Stimulated activated CD8-positive, alpha-beta memory T cell treated with anti-CD3 and anti-CD28 coated beads, Interleukin-4, amount 100 ng/mL, for 4 hours (primary cell): ENCODE measurements at places on chromosomes 5 and 9.

DNA sequence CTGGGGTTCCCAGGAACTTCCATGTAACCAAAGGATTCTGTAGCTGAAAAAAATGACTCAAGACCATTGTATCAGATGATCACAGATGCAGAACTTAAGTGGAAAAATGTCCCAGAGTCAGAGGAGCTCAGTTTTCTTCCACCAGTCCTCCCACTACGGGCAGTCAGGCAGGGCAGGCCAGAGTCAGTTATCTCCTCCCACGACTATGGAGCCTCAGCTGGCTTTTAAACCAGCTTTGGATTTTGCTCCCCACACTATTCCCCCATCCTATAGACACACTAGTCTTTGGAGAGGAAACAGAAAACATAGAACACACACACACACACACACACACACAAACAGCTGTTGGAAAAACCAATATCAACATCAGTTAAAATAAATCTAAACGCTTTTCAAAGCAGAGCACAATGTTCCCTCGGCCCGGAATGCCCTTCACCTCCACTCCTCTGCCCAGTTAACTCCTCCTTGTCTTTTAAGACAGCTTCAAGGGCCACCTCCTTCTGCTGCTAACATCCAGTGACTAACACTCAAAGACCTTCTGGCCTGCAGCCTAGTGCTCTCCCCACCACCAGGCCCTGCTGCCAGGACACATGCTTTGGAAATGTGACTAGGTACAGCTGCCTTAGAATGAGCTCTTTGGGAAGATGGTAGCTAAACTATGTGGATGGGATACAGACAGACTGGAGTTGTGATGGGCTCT is 56.8 kb downstream of the NIPAL4 start:
- DNase-seq, result no peak

DNA sequence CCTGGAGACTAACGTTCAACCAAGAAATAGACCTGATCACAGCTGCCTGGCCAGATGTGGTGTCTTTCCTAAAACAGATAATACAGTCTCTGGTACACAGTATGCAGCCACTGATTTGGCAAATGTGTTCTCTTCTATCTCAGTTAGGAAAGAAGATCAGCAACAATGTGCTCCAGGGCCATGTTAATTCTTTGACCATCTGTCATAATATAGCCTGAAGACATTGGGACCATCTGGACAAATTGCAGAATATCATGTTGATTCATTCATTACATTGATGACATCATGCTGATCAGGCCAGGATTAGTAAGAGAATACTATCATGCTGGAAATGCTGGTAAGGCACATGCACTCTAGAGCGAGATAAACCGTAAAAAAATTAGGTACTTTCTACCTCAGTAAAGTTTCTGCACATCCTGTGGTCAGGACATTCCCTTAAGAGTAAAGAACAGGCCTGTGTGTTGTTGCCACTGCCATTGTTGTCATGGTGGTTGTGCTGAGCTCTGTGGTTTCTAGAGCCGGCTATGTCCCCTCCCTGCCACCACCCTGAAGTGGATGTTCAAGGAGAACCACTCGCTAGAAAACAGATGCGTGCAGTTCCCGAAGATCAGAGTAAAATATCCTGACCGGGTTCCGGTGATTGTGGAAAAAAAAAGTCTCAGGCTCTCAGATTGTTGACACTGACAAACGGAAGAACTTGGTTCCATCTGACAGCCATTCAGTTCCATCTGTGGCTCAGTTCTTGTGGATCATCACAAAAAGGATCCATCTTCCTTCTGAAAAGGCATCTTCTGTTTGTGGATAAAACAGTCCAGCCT is 6.4 kb upstream of the JMY start:
- DNase-seq, result no peak

DNA sequence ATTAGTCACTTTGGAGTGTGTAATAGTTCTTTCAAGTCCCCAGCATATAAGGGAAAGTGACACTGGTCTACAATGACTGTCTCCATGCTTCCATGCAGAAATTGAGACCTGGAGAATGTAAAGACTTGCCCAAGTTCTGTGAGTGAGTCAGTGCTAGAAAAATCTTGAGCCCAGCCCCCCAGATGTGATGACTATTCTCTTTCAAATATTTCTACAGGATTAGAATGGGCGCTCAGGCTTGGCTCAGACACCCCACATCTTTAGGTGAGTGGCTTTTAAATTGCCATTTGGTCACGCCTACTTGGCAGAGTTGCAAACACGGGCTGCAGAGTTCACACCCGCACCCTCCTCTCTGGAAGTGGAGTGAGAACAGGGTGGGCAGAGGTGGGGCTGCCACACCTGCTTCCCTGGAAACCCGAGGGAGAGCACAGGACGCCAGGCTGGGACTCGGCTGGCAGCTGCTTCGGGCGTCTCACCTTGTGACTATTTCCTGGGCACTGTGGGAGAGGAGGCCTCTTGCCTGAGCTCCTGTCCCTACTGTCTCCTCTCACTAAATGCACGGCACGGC is 37.6 kb downstream of the ROPN1L start:
- no peak for DNase-seq

- no peak for DNase-seq
These were observed 1.2 kb upstream of the OMD start for GRCh38 chr9:92425474-92425873.

- DNase-seq, result no peak
These were observed 40.1 kb upstream of the RNF180 start for GRCh38 chr5:64125521-64125920.

DNA sequence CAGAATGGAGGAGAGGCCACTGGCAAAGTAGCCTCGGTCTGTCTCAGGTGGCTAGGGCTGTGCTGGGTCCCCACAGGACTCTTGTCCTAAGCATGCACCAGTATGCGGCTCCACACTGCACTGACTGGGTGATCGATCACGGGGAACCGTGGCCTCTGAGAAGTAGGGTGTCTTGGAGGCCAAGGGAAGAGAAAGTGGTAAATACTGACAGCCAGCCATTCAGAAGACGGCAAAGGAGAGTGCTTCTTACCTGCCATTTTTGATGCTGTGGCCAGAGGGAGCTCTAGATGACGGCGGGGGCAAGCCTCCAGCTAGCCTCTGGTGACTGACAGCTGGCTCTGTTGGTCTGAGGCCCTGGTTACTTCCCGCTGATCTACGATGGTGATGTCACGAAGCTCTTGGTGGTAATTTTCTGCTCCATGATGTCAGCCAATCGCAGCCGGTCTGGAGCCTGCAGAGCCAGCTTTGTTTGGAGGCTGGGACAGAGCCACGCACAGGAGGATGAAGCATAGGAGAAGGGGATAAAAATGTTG is 40.4 kb upstream of the GADD45G start:
- DNase-seq, result no peak

- no peak for DNase-seq
These were observed 67.7 kb upstream of the ST8SIA4 start for GRCh38 chr5:100970646-100971255.

DNA sequence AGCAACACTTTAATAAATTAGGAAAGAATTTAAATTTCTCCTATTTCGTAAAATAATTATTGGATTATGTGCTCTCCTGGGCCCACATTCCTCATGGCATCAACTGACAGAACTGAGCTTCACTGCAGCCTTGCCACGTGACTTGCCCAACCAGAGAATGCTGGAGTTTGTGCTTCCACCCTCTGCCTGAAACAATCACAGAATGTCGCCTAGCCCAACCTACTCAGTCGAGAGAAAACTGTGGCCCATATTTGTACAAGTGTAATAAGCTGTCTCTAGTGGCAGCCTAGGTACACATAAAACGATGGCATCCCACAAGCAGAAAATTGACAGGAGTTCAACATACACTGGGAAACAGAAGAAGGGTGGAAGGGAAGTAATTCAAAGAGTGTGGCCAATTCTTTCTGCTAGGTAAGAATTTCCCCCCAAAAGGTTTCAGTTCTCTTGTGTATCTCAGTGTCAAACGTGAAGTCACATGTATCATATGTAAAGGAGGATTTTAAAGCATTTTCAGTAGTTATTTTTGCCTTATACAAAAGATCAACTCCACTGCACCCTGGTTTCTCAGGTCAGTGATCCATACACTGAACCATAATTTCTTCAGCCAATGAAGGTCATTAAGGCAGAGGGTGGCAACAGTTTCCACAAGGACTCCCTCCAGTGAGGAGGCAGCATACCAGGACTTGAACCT is 41.7 kb downstream of the ZNF608 start:
- no peak for DNase-seq
